ENCODE measurements at places on chromosomes 4 and X.

GRCh38 chr4:102693262-102693850, 67.4 kb downstream of the MANBA start:
- no peak for DNase-seq

DNA sequence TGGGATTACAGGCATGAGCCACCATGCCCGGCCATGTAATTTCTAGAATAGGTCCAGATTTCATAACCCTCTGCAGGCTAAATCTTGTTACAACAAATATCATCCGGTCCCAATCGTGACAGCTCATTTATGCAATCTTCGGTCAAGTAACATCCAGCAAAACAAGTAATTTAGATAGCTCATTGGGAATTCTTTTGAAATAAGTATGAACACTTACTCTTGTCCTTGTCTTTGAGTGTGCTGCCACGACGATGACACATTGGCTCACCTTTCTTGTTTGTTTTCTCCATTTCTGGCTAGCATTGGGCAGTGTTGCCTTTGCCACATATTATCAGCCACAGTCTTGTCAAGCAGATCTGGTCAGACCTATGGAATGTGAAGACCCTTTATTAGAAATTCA, 92.0 kb downstream of the PHEX start:
- DNase-seq = no peak

DNA sequence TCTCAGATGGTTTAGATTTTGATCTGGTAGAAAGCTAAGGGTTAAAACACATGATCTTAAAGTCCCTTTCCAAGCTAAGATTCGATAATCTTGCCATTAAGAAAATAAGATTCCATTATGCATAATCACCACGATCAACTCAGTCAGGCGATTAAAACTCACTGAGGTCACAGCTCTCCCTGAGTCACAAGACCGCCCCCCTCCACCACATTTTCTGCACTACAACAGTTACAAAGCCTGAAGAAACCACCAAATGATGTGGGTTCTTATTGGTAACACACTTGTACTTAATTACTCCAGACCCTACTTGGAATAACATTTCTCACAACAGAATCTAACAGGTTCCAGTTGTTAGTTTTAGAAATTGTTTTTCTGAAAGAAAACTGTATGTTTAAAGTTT, 62.8 kb downstream of the SH3KBP1 start:
- DNase-seq = no peak

GRCh38 chrX:43720961-43721360, 64.9 kb downstream of the MAOA start:
- no peak for DNase-seq

DNA sequence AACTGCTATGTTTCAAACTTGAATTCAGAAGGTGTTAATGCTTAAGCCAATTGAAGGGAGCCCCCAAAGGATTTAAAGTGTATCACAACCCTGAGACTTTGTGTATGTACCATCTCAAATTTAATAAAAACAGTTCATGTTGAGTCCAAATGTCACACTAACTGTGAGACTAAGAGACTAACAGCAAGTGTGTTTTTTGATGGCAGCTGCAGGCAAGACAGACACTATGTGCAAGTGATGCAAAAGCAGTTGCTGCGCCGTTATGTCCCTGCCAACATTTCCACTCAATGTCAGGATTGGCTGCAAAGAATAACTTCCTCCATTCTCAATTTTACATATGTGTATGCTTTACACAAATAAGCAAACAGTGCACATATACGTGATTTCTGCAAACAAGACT, 594.6 kb downstream of the IL15 start:
- DNase-seq = no peak

- DNase-seq = no peak
These were observed 16.2 kb downstream of the BOD1L1 start for GRCh38 chr4:13611283-13611842.

DNA sequence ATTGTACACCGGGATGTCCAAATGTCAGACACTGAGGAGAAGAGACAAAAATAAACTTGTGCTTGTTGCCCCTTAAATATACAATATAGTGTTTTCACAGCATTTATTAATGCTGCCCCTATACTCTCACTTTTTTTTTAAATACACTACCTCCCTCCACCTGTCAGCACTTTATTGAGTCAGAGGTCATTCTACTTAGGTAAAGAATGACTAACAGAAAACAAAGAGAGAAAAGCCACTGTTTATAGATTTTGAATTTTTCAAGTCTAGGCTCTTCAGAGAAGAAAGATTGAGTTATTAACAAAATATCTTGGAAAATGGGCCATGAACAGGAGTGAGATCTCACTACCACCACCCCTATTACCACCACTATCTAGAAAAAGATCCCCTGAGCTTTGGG, 58.1 kb downstream of the NIPAL1 start:
- DNase-seq = no peak

DNA sequence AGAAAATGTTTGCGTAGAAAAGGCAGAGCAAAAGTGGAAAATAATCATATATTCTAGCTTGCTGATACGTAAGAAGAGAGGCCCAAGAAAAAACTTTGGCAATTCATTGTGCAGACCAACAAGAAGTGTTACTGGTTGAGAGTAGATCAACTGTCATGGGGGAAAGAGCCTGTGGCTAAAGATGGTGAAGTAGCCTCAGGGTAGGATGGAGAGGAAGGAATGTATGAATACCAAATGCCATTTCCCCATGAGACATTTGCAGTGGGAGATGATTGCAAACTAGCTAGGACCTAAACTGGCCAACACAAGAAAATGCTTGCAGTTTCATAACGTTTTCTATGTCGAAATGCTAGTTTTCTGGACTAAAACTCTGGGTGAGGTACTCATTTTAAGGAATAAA, 47.7 kb upstream of the ADGRL3 start:
- DNase-seq = no peak

GRCh38 chr4:11824566-11824965, 395.9 kb upstream of the HS3ST1 start:
- DNase-seq = no peak

- no peak for DNase-seq
These were observed 12.7 kb upstream of the AADAT start for GRCh38 chr4:170102426-170102825.

DNA sequence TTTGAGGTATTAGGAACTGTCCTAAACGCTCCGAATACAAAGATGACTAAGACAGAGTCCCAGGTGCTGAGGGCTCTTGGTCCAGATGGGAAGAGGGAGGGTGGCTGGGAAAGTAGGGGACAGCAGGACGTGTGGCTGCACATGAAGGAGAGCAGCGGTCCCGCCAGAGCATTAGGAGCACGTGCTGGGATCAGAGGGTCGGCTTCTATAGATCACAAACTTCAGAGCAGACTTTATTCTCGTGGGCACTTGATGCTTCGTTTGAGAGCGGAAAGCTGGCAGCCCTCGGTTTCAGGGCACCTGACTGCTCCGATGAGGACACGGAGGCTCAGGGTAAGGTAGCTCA, 26.1 kb downstream of the ZBTB49 start:
- no peak for DNase-seq

GRCh38 chr4:11293866-11294265, 134.8 kb downstream of the HS3ST1 start:
- DNase-seq = no peak

All from CD4-positive, alpha-beta memory T cell (primary cell).